Colonic mucosa (tissue), 4 donors: ENCODE measurements at places on chromosomes 5 and 9. TPM values are rescaled to one million over a fixed set of nuclear protein-coding genes. Genes with fewer than 3 reads are reported as not detected.

- H3K4me3 ChIP-seq, result no peak overlapping the region
- DNase-seq, result no peak
- H3K36me3 ChIP-seq, result no peaks in the 10 kb centered on the region
- H3K27me3 ChIP-seq, result no peaks in the 10 kb centered on the region
Observed at GRCh38 chr9:114139071-114139470, 16.3 kb upstream of the COL27A1 start.

- H3K4me1 ChIP-seq, result no peaks in the 10 kb centered on the region
- no peaks in the 10 kb centered on the region for H3K27me3 ChIP-seq
- no peak overlapping the region for H3K27ac ChIP-seq
Observed at GRCh38 chr9:86337469-86338108, 16.6 kb downstream of the TUT7 start.

DAB2 gene
- 43.7 TPM for total RNA-seq

DNA sequence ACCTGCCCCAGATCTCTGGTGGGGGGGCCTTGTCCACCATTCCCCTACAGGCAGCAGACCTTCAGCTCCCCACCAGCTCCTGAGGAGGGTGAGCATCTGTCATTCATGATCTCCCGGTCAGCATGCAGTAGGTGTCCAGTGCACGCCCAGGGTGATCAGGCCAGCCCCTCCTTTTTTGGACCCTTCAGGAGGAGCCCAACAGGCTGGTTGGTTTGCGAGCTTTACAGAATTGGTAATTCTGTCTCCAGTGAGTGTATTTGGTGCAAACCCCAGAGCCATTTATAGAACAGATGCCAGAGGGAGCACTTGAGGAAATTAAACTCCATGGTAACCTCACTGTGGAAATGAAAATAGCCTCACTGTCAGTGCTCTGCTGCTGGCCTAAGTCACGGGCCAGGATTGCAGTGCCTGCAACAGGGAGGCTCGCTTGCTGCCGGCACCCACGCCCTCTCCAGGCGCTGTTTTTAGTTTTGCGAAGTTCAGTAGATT, 23.4 kb downstream of the WNK2 start:
- H3K27ac ChIP-seq, result peak overlapping the region; percentile 63
- no peaks in the 10 kb centered on the region for H3K36me3 ChIP-seq
- DNase-seq, result no peak
- H3K4me3 ChIP-seq, result no peak overlapping the region

DNA sequence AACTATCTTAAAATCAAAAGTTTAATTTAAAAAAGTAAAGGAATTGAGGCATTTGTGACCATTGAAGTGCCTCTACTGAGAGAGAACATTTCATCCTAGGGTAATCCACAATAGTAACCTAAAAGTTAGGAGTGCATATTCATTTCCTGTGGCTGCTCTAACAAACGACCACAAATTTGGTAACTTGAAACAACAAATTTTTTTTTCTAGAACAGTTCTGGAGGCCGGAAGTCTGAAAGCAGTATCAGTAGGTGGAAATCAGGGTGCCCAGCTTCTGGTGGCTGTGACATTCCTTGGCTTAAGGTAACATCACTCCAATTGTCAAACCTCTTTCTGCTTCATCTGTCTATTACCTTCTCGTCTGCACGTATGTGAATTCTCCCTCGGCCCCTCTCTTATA, 67.1 kb upstream of the SSBP2 start:
- H3K4me1 ChIP-seq, result peaks cover 4% of the 10 kb centered on the region
- no peak overlapping the region for H3K27ac ChIP-seq
- H3K4me3 ChIP-seq, result no peak overlapping the region
- no peaks in the 10 kb centered on the region for H3K36me3 ChIP-seq
